ENCODE measurements at places on chromosomes 5 and 9.

DNA sequence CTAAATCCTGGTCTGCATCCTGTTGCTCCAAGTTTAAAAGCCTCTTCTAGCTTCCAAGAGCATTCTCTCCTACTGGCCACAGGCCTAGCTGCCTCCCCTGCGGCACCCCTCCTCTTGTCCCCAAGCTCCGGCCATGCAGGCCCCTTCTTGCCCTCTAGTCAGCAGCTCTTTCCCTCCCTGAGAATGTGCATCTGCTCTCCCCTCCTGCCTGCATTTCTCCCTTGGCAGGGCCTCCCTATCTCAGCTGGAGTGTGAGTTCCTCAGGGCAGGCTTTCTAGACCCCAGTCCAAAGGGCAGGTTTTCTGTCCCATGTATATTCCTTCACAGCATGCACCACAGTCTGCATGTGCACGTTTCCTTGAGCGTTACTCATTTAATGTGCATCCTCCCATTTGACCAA lies 24.6 kb upstream of the BARX1 start:
- DNase-seq: no peak

DNA sequence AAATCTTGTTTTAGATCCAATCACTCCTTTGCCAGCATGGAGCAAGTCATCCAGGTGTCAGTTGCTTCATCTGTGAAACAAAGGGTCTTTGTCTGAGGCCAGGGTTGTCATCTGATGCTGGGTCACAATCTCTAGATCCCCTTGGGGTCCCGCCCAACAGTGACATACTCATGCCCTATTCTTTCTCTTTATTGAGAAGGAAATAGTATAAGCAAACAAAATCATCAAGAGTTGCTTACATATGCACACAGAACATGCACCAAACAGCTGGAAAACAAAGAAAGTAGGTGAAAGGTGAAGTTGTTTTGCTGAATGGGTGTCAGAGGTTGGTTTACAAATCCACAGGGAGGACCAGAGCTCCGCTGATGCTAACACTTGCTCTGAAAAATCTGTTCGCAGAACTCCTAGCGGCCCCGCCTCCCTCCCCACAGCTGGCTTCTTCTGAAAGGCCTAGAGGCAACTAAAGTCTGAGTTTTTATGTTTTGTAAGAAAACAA lies 106.1 kb upstream of the SLC44A1 start:
- no peak for DNase-seq

DNA sequence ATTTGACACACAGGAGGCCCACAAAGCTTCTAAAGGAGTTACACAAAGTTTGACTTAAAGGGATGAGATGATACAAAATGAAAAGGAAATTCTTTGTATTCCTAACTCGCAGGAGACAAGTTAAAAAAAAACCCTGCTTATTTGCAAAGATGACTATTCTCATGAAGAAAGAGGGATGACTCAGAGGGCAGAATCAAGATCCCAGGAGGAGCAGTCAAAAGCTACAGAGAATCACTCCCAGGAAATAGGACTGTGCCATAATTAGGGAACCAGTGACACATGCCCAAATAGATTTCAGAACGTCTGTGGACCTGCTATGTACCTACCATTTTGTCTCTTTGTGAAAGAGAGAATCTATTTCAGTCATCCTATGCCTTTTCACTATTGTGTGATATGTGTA lies 103.5 kb upstream of the ARRDC3 start:
- DNase-seq: no peak

DNA sequence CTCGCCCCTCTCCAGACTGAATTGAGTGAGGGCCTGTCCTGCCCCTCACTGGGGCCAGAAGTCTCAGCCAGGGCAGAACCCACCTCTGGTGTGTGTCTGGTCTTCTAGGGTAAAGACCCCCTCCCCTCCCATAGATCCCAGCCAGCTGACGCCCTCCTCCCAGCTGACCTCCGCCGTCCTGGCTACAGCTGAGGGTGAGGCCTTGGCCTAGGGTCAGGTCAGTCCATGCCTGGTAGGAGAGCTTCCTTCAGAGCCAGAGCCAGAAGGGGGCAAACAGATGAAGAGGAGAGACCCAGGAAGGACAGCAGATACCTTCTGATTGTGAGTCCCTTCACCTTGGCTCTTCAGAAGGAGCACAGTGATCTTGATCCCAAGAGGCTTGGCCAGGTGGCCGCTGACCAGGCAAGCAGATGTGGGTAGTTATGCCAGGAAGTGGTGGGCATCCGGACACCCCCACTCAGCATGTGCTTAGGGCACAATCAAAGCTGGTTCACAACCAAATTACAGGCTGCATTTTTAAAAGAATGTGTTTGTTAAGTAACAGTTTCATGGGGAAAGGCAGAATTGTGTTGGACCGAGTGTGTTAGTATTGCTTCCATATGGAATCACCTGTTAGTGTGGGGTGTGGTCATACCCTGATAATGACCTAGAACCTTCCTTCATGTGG lies 29.9 kb downstream of the JADE2 start:
- DNase-seq: no peak

- no peak for DNase-seq
Observed at GRCh38 chr5:65102976-65103711, 334.4 kb downstream of the CWC27 start.

DNA sequence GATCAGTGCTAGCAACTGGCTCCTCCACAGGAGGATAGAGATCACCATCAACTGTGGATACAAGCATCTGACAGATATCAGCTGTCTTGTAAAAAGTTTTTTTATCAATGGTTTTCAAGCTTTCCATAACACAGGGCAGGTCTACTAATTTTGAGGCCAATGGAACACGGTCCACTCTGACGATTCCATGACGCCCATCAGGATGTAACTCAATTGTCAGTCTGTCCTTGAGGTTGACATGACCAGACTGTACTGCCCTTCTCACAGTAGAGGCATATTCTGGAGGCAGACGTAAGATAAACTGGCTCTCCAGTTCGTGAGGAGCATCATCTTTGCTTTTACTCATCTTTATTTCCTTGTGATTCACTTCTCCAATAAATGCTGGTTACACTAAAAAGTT lies 885 bp downstream of the TAF7 start:
- DNase-seq: no peak

DNA sequence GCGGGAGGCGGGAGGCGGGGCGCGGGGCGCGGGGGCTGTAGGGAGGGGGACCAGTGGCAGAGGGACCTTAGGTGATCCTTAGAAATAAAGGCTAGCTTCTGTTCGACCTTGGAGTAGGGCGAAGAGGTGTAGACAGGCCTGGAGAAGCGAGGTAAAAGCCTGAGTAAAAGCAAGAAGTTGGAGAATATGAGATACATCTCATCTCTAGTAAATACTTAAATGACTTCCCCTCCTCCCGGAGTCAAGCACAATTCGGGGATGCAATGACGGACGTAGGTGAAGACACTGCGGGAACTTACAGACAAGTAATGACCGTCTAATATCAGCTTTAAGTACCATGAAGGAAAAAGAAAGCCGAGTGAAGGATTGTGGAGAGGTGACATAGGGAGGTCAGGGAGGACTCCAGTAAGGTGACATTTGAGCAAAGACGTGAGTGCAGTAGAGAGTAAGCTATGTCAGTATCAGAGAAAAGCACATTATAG lies 466 bp downstream of the SMC2 start:
- no peak for DNase-seq
